ENCODE measurements at places on chromosomes 4 and X.

GRCh38 chrX:113539599-113540356 lies 699.1 kb upstream of the AMOT start:
- no peak for DNase-seq

- DNase-seq, result no peak
These were observed 44.0 kb upstream of the STK26 start for GRCh38 chrX:131979116-131979515.

DNA sequence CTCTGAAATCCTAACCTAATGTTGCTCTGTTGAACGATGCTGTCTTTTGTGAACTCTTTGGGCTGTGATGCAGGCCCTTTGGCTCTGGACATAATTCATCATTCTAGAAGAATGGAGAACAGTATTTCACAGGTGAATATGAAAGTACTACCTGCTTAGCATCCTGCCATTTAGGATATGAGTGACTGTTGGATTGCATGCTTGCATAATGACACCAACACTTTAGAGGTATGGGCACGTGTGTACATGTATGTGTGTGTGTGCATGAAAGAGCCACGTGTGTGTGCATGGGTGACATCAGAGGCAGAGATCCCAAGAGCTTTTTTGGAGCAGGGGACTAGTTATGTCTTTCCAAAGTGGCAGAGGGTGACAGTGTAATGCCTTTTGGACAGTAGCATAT lies 70.2 kb upstream of the ZNF518B start:
- no peak for DNase-seq

DNA sequence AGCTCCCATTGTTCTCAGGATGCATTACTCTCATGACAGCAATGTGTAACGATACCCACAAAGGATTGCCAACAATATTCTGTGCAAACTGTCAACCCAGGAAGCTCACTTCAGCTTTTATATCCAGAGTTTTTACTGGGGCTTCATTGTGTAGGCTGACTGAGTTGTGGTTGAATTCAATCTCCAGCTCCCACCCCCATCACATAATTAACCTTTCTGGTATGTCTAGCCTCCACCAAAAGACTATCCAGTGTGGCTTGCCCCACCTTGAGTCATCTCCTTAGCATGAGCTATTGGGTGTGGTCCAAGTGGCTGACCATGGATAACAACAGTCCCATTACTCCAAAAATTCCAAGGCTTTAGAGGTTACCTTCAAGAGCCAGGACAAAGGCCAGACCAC lies 17.7 kb upstream of the TAB3 start:
- DNase-seq, result no peak

DNA sequence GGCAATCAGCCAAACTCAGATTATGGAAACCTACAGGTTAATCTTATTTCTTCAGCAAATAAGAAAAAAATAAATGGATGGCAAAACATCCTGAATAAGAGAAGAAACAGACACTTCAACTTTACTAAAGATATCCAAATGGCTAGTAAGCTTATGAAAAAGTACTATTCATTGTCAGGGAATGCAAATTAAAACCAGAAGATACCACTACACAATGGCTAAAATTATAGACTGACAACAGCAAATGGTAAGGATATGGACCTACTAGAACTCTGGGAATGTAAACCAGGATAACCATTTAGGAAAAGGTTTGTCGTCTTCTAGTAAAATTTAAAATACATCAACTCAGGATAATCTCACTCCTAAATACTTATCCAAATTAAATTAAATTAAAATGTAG lies 24.3 kb downstream of the GRSF1 start:
- DNase-seq, result no peak

GRCh38 chrX:108464604-108465003 lies 25.0 kb downstream of the COL4A5 start:
- no peak for DNase-seq

DNA sequence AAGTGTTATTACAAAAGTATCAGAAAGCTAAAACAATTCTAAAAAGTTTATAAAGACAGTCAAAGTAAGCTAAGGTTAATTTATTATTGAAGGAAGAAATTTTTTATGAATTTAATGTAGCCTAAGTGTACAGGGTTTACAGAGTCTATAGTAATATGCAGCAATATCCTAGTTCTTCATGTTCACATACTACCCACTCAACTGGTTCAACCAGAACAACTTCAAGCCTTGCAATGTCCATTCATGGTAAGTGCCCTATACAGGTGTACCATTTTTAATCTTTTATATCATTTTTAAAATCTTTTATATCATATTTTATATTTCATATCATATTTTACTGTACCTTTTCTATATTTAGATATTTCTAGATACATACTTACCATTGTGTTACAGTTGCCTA lies 34.3 kb downstream of the COL4A5 start:
- DNase-seq, result no peak

DNA sequence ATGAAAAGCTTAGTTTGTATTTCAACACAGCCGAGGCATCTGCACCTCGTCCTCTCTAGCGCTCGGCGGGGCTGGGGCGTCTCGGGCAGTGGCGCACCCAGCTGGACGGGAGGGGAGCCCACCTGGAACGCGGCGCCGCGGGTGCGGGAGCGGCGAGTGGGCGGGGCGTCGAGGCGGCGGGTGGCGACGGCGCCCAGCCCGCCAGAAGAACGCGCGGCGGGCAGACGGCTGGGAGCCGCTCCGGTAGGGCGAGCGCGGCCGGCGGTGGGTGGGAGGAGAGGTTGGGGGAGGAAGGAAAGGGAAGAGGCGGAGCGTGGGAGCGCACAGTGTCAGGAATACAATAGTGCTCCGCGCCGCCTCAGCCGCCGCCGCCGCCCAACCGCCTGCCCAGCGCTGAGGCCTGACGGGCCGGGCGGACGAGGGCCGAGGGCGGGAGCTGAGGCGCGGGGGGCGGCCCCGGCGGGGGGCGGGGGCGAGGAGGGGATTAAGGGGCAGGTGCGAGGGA lies at the start of gene JADE3:
TSS of gene JADE3 (plus strand) at position 324 of the 505 bp plus-strand sequence. CDS start 72,474 bp downstream, outside the sequence.
- DNase-seq, result peak; percentile 39

- DNase-seq, result no peak
These were observed 86.5 kb downstream of the MAGED4 start for GRCh38 chrX:52271206-52271605.

- no peak for DNase-seq
These were observed 23.0 kb upstream of the UGT2B15 start for GRCh38 chr4:68693325-68694075.

- DNase-seq, result no peak
These were observed 74.8 kb upstream of the PACRGL start for GRCh38 chr4:20625426-20625825.

DNA sequence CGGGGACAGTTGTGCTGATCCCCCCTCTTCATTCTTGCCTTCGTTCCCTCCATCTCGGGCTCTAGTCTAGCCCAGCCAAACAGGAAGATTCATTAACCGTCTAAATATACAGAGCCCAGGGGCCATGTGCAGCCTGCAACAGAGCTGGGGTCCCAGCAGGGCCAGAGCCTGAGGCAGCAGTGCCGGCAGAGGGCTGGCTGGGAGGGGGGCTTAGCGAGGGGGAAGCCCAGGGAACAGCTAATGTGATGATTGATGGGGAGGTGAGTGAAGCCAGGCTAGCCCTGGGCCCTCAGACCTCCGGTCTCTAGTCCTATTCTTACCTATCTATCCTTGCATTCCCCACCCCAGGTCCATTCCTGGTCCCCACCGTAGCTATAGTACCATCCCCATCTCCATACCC lies 22.3 kb downstream of the EFNB1 start:
- no peak for DNase-seq

DNA sequence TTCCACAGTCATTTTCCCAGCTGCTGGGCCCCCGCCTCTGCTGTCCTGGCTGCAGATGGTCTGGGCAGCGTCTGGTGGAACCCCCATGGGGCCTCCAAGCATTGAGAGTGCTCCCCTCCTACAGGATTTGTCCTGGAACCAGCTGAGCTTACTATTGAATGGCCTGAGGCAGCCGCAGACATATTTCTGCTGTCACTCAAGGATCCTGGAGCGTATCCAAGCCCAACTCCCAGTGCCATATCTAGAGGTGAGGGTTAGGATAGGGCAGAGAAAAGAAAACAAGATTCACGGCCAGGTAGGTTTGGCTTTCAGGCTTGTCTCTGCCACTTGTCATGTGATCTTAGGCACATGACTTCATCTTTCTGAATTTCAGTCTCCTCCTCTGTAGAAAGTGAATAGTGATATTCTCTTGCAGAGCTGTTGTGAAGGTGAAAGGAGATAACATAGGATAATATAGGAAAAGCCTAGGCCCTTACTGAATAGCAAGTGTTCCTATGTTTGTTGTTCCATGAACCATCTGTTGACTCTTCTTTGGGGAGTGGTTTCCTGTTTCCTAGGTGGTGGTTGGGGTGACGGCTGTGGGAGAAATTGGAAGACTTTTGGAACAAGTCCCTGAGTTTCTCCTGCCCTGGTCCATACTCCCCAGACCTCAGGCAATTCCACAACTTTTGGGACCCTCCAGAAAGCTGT lies 52.3 kb downstream of the SEPSECS start:
- DNase-seq, result no peak

DNA sequence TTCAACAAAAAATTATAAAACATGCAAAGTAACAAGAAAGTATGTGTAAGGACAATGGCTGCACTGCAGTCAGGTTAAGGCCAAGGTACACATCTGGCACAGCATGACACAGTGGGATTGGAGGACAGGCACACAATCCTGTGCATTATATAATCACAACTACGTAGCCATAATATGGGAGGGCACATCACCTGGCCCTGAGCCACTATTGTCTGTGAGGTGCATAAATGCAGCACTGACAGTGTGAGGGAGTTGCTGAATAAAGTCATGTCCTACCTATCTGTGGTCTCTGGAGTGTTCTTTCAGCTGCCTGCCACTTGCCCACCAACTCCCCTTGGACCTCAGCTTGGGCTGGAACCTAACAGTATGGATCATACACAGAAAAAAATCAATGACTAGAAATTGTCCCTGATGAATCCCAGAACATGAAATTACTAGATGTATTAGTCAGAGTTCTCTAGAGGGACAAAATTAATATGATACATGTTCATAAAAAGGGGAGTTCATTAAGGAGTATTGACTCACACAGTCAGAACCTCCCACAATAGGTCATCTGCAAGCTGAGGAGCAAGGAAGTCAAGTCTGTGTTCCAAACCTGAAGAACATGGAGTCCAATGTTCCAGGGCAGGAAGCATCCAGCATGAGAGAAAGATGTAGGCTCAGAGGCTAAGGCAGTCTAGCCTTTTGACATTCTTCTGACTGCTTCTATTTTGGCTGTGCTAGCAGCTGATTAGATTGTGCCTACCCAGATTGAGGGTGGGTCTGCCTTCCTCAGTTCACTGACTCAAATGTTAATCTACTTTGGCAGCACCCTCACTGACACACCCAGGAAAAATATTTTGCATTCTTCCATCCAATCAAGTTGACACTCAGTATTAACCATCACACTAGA lies 46.4 kb upstream of the KCTD8 start:
- DNase-seq, result no peak

DNA sequence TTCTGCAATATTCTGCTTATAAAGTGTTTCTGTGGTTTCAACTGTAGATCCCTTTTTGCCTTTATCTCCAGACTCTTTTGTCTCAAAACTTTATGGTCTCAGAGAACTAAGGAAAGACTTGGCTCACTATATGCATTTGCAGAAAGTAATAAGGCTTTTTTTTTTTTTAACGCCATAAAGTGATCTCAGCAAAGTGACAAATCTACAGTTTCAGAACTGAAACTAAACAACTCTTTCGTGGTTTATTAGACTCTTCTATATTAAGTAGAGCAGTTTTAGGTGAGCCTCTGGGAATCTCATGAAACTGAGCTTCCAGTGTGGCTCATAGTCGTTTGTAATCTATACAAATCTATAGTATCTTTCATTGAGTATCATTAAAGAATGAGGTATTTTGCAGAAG lies 15.3 kb downstream of the ATP7A start:
- no peak for DNase-seq

DNA sequence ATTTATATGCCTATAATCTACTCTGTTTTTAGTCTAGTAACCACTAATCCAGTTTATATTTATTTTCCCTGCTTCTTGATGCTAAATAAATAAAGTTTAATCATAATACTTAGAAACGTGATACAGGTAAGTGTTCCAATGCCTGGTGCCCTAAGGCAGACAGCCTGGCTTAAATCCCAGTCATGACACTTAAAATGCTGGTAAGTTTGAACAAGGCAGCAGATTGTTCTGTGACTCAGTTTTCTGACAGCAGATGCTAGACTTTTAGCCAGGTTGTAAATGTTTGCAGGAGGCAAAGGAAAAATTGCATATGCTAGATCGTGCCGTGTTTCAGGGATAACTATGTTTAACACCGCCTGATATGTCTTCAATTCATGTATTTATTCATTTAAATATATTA lies 2661.6 kb downstream of the PCDH7 start:
- no peak for DNase-seq

GRCh38 chr4:188611143-188611542 lies 471.9 kb downstream of the TRIML1 start:
- DNase-seq, result no peak

DNA sequence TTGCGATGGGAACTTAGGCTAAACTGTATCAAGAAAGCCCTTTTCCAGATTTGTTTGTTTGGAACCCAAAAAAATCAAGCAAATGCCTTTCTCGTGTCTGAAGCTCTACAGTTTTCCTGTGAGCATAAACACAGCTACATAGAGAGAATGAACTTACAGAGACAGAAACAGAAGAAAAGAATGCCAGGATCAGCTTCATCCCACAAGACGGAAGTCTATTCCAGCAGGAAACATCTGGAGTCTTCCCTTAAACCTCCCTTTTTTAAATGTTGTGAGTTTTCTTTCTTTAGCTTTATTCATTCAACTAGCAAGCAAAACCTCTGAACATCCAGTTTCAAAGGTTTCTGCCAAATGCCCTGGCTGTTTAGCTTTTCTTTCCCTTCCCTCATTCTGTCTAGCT lies 32.6 kb upstream of the ZFP42 start:
- no peak for DNase-seq

- DNase-seq, result no peak
These were observed 219.8 kb downstream of the ZNF674 start for GRCh38 chrX:46325312-46325877.
